CMK (cell line): ENCODE measurements at places on chromosomes 5 and 9.

GRCh38 chr5:58849223-58849622 lies 266.3 kb downstream of the RAB3C start:
- no peak for DNase-seq

DNA sequence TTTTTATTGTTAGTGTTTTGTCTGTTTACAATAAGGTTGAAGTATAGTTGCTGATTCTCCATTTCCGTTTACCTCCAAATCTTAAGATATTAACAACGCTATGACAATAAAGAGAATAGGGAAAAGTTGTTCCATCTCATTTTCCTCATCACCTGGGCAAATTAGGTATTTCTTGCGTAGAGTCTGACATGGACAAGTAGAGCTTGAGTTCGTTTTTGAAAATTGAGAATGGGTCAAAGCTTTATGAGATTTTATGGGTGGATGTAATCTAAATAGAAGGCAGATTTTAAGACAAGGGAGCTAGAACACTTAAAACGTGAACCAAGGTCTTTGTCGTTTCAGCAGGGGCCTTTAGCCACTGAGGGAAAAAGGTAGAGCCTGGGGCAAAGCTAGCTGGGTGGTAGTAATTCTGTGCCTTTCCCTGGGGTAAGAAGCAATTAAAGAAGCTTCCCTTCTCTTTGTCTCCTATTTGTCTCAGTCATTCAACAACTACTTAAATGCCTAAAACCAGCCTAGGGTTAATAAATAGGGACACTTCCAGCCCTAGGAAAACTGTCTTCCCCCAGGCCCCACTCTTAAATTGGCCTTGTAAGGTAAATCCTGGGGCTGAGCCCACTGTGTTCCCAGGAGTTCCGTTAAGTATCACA lies 551 bp upstream of the CAAP1 start:
- DNase-seq: no peak

DNA sequence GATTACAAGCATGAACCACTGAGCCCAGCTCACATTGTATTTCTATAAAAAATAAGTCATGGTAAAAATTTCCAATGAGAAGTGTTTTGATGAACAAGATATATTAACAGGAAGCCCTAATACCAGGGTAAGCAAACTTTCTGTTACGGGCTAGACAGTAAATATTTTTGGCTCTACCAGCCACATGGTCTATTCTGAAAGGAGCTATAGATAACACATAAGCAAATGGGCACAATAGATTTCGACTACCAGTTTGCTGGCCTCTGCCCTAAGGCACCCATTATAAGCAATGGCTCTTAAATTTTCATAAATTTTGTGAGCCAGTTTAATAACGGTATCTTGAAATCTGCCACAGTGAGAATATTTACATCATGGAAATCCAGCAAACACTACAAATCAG lies 8.1 kb downstream of the UBQLN1 start:
- DNase-seq: no peak

DNA sequence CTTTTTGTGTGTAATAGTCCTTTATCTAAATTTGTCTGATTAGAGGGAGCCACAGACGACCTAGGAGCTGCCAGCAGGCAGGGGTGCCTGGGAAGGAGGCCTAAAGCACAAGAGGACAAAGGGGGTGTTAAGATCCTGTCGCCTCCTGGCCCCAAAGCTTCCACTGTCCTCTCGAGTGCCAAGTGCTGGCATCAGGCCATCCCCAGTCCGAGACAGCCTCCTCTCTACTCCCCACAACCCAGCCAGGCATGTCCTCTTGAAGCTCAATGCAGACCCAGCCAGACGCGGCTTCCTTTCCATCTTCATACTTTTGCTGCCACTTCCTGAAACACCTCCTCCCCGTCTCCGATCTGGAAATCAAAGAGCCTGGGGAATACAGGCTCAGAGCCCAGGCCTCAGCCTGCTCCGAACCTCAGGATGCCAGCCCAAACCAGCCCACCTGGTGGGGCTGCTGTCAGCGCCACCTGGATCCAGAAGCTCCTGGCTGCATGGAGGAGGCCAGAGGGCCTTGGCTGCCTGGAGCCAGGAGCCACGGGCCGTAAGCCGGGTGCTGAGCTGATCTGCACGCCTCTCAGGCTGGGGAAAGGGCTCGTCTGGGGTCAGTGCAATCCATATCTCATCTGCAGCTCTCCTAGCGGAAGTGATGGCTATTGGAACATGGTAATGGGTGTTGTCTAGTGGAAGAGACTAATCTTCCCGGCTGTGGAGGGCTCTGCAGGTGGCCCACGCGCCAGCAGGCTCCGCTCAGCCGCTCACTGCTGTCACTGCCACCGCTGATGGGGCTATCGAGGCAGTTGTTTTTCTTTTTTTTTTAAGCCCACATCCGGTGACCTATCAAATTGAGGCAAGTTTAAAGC lies 60.2 kb upstream of the FUBP3 start:
- DNase-seq: no peak

GRCh38 chr5:87746891-87747377 lies 334.2 kb upstream of the CCNH start:
- DNase-seq: no peak

DNA sequence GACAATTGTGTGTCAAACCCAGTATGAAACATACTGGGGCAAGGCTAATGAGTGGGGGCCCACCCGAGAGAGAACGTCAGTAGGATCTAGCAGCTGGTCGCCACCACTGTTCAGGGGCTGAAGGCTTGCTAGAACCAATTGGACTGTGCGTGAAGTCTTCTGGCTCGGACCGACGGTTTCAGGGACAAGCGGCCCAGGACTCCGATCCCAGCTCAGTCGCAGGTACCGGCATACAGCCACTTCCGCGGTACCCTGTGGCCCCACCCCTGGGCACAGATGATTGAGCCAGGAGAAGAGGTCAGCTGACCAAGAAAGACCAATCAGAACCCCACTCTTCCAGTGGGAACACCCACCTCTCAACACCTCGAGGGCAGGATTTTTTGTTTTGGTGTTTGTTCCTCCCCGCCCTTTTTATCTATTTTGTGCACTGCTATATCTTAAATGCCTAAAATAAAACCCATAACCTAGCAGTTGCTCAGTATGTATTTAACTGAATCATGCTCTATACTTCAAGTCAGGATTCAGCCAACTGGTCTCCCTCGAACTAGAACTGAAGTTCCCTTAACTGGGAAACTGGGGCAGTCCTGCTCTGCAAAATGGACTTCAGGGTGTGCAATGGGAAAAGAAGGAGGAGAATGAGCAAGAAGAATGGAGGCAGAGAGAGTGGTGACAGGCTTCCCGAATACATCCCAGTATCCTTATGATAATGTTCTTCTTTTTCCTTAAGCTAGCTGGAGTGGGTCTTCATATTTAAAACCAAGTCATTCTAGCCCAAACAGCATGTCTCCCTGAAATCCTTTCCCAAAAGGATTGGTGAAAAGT lies 21.1 kb upstream of the CPEB4 start:
- DNase-seq: peak; percentile 86

GRCh38 chr5:137146402-137146890 lies 352.7 kb downstream of the SPOCK1 start:
- DNase-seq: no peak

GRCh38 chr5:111649516-111649915 lies 107.5 kb downstream of the NREP start:
- DNase-seq: no peak

GRCh38 chr9:16172796-16173195 lies 620.0 kb downstream of the CCDC171 start:
- no peak for DNase-seq

DNA sequence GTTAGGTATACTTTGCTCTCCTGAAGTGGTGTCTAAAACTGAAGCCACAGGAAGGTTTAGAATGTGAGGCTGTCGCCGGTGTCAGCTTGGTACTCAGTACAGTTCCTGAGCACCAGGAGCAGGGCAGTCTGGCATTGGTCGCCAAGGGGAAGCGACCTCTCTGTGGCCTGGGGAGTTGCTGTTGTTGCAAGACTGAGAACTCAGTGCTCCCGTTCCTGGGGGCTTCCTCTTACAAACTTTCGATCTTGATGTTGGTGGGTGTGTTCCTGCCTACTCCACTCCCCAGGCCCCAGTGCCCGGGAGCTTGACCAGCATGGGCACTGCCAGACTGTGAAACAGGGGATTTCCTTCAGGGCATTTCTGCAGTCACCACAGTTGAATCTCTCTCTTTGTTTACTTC lies 52.4 kb upstream of the PPARGC1B start:
- DNase-seq: no peak

DNA sequence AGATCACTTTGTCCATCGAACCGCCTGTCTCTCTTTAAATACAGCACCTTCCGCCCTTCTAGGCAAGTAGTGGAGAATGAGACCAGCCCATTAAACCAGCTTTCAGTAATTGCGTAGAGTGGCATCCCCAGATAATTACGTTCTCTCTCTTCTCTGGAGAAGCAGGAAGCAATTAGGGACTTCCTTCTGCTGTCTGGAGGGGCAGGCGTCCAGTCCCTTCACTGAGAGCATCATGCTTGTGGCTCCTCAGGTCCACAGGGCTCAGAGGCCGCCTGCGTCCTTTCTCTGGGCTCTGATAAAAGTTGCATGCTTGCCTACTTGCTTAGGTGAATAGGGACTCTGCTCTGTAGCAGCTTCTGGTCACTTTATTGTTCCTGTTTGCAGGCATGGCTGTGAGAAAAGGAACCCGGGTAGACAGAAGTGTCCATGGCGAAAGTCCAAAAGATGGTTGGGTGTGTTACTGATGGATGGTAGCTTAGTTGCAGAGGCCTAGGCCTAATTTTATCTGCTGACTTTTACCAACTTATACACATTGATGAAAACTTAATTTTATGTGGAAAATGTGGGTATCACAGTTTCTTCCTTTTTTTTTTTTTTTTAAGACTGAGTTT lies 299.1 kb upstream of the PANK3 start:
- no peak for DNase-seq

GRCh38 chr5:109126481-109126880 lies 283.3 kb downstream of the PJA2 start:
- no peak for DNase-seq

- no peak for DNase-seq
These were observed 85.8 kb upstream of the PHYKPL start for GRCh38 chr5:178318382-178318781.

- DNase-seq: no peak
These were observed 10.6 kb downstream of the FSD1L start for GRCh38 chr9:105458404-105458803.

DNA sequence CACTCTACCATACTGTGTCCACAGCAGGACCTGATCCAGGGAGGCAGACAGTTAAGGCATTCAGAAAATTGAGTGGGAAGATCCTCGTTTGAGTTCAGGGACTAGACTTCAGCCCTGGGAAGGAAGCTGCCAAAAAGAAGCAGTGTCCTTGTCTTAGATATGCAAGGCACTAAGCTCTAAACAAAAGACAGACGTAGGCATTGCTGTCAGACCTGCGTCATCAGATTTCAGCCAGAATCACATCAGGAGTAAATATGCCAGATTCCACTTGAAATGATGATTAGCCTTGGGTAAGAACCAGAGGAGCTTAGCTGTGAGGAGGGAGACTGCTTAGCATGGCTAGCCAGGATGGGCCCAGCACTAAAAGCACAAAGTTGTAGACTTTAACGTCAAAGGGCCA lies 56.7 kb downstream of the MAMDC2 start:
- no peak for DNase-seq

DNA sequence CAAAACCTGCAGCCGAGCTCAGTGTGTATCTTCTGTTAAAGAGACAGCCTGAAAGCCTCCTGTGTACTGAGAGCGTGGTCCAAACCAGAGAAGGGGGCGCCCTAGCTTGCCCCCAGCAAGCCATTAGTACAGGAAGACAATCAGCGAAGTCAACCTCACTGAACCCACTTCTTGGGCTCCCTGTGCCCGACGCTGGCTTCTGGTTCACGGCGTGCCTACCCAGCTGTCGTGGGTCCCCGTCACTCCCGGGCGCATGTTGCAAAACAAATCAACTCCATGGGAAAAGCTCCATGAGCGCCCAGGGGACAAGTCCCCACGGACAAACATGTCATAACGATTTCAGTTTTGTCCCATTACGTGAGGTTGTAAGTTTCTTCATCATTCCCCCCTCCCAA lies 326.9 kb downstream of the SH3GL2 start:
- DNase-seq: no peak

- no peak for DNase-seq
These were observed 76.5 kb upstream of the GOLM1 start for GRCh38 chr9:86175743-86176456.

GRCh38 chr9:105168870-105169319 lies 75.6 kb upstream of the SLC44A1 start:
- no peak for DNase-seq
